ENCODE measurements at places on chromosomes 2 and 18.

GRCh38 chr2:120746144-120746543 lies 10.5 kb downstream of the GLI2 start:
- DNase-seq = no peak

GRCh38 chr18:23131693-23132319 lies 3.5 kb upstream of the CABLES1 start:
- DNase-seq = peak; percentile 19

- no peak for DNase-seq
These were observed 11.7 kb downstream of the CCBE1 start for GRCh38 chr18:59685501-59685900.

DNA sequence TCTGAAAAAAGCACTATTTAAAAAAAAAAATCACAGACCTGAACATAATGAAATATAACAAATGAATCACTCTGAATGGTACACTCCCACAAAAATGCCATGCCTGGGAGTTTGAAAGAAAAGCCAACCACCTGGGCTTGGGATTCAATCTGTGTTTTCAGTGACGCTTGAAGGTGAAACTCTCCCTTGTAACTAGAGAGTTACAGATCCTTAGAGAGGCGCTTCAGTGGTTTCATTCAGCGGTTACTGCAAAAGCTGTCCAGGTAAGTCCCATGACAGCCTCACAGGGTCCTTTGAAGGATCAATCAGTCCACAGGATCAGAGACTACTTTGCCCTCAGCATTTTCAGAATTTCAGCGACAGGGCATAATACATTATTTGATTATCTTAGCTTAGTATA lies 627.3 kb downstream of the IRS1 start:
- DNase-seq = no peak

DNA sequence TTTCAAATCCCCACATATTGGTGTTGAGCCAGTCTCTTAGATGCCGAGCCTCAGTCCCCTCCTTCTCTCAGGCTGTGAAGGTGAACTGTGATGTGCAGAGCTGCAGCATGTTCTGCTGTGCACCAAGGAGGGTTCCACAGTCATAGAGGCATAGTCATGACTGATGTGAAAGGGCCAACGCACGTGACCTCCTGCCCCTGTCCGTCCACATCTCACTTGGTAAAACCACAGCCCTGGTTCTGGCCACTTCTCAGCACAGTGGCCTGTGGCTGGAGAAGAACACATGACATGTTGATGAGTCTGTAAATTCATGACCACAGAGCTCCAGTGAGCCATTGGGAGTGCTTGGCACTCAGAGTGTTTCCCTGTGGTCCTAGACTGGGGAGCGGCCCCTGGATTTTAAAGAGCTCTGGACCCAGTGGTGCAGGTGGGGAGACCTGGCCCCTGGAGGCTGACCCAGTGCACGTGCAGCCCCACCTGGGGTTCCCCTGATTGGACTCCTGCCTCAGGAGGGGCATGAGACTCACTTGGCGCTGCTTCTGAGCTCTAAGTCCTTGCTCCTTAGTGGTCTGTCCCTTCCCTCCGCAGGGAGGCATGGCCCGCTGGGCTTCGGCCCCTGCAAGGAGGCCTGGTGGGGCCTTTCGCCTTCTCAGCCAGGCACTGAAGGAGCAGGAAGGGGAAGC lies 25.3 kb downstream of the INPP4A start:
- no peak for DNase-seq

DNA sequence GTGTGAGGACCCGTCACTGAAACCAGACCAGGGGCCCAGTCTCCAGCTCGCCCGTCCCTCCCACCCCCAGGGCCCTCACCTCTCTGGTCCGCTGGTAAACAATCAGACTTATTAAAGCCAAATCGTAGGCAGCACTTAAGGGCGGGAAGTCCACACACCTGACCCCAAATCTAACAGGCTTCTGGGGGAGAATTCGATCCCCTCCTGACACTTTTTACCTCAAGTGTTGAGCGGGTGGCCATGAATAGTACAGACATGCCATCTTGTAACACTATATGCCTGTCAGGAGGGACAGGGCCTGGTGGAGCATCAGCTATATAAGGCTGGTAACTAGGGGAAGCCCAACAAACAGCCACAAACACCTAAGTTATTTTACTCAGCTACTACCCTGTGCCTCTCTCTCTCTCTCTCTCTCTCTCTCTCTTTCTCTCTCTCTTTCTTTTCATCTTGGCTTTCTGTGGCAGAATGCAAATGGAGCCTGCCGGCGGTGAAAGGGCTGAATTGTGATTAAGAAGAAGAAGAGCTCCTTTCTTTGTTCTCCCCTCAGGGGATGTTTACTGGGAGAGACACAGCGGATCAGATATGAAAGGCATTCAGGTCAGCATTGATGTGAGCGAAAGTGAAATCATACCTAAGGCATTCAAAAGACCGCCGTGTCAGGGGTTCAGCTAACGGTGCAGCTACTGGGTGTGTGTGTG lies 9.5 kb downstream of the ZEB2 start:
- DNase-seq = no peak

GRCh38 chr2:16661526-16661925 lies 4.1 kb downstream of the CYRIA start:
- no peak for DNase-seq

DNA sequence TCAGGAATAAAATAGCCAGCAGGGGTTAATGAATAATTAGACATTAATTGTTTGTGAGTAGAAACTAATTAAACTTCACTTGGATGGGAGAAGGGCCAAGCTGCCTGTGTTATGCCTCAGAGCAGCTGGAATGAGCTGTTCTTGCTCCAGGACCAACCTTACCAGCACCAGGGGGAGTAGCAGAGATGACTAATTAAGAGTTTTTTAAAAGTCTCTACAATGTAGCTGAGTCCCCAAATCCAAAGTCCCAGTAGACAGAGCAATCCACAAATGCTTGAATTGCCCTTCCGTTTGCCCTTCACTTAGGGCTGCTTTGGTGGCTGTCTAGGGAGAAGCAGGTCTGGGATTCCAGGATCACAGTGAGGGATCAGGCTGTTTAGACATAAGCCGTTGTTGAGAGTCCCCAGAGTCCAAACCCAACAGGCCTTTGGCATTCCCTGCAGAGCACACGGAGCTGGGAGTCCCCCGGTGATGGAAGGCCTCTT lies 59.4 kb downstream of the RHOB start:
- no peak for DNase-seq

All from NCI-H1417 treated with DMSO at 0.1 percent for 48 hours (cell line).